Stimulated activated CD8-positive, alpha-beta memory T cell treated with anti-CD3 and anti-CD28 coated beads, Interleukin-4, amount 100 ng/mL, for 1 hour (primary cell): ENCODE measurements at places on chromosomes 6 and 20.

DNA sequence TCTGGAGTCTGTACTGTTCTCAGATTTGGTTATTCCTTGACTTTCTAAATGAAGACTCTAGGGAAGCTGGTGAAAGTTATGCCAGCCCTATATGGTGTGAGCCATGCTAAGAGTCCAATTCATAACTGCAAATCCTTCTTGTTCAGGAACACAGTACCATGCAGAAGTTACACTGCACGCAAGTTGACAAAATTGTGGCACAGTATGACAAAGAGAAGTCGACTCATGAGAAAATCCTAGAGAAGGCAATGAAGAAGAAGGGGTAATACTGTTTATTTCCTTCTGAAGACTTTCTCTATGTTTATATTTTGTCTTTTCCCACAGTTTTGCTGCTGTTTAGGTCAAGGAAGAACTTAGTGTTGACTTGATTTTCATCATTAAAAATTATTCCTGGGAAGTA, 61.2 kb upstream of the LAMP5 start:
- no peak for DNase-seq

DNA sequence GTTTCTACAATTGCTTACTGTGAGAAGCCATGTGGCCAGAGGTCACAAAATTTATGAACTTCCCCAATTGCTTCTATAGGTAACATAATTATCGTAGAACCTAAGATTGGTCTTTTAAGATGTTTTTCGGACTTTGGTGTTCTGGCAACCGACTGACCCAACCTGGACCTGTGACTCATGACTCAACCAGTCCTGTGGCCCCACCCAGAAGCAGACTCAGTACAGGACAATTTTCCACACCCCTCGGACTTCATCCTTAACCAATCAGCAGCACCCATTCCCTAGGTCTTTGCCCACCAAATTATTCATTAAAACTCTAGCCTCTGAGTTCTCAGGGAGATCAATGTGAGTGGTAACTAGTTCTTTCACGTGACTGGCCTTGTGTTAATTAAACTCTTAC, 26.4 kb upstream of the AKAP12 start:
- DNase-seq, result no peak

DNA sequence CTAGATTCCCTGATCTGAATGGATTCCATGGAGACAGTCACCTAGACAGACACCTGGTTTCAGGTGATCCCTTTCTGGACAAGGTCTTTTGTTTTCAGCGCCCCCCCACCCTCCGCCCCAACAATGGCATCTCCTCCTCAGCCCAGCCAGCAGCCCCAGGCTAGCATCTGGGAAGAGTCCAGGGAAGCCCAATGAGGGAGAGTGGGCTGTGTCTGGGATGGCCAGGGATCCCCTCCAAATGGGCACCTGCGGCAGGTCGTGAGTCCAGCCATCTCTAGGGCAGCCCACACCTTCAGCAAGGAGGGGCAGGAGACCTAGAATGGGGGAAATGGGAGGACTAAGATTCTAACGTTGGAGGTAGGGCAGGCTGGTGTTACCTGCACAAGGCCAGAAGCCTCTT, 1.2 kb upstream of the SLC24A3 start:
- DNase-seq, result no peak

- DNase-seq, result peak; percentile 9
Measured at GRCh38 chr20:62739581-62740285, 31.1 kb downstream of the NTSR1 start.

DNA sequence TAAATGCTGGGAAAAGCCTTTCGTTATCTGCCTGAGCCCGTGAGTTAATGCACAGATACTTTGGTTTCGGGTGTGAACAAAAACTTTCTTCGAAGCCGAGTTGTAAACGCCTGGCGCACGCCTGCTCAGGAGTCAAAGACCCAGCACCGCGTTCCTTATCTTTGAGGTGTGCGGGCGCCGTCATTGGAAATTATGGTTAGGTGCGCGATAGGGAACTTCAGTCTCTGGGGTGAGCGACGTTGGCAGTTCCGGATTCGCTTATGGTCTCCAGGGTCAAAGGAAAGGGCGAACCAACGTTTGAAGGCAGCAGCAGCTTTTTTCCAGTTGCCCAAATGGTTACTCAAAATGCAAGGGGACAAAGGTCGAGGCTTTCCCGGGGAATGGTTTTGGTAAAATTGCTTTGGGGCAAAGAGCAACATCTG, 853 bp downstream of the SLC22A3 start:
- DNase-seq, result no peak

DNA sequence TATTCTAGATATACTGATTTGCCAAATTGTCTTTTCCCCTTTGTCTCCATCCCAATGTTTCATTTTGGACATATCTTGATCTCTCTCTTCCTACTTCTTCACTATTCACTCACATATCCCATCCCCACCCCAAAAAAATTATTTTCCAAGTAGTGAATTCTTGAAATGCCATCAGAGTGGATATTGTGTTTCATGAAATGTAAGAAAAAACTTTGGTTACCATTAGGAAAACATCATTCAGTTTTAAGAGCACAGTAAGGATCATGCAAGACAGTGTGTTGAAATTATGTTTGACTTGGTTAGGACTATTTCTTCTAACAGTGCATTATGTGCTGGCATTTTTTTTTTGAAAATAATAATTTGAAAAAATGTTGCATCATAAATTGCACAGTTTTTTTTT, 5.7 kb downstream of the RSPO3 start:
- no peak for DNase-seq

DNA sequence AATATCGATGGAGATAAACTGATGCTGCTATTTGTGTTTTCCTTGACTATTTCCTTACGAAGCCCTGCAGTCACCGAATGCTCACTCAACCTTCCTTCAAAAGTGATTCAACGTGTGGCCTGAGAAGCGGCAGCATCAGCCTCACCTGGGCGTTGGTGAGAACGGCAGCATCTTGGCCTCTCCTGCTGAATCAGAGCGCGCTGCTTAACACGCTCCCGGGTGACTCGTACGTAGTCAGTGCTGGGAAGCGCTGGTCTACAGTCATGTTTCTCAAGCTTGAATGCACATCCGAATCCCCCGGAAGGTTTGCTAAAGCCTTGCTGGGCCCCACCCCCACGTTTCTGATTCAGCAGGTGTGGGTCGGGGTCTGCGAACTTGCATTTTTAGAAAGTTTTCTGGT, 214.1 kb upstream of the RREB1 start:
- no peak for DNase-seq

DNA sequence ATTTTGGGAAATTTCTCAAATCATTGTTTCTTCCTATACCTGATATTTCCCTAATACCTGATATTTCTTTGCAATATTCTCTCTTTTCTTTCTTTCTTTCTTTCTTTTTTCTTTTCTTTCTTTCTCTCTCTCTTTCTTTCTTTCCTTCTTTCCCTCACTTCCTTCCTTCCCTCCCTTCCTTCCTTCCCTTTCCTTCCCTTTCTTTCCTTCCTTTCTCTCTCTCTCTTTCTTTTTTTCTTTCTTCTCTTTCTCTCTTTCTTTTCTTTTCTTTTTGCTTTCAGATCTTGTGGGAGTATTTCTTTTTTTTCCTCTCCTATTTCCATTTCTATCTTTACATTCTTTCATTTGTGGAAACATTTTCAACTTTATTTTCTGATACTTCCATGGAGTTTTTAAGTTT, 76.1 kb upstream of the ANKEF1 start:
- DNase-seq, result no peak

DNA sequence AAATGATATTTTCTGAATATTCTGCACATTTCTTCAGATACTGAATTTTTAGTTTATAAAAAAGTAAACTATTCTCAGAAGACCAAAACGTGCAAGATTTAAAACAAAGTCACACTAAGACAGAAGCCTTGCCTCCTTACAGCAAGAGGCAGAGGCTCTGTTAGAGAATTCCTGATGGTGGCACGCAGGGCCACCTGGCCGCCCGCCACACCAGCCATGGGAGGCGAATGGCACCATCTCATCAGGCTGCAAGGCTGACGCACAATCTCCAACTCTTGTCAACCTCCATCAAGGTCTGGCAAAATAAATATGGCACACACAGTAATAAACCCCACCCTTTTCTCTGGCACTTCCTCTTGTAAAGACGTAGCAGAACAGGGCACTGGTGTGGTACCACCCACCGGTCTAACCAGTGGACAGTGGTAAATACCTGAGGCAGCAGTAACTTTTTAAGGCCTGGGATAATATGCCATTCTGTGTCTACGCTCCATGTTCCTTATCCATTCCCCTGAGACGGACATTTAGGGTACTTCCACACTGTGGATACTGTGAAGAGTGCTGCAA, 111.4 kb downstream of the WDR27 start:
- DNase-seq, result no peak

DNA sequence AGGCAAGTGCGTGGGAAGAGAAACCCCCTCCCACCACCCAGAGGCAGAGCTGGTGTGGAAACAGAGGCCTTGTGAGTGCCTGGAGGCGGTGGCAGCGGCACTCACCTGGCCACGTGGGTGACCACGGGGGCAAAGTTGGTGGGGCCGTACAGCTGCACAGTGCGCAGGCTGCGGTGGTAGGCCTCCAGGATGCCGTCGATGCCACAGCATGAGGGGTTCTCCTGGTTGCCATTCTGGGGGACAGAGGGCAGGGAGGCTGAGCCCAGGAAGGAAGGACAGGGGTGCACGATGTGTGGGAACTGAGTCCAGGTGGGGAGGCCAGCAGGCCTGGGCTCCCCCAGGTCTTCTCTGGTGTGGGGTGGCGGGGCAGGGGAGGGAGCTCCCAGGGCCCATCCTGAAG, 47.7 kb downstream of the RAB44 start:
- no peak for DNase-seq

DNA sequence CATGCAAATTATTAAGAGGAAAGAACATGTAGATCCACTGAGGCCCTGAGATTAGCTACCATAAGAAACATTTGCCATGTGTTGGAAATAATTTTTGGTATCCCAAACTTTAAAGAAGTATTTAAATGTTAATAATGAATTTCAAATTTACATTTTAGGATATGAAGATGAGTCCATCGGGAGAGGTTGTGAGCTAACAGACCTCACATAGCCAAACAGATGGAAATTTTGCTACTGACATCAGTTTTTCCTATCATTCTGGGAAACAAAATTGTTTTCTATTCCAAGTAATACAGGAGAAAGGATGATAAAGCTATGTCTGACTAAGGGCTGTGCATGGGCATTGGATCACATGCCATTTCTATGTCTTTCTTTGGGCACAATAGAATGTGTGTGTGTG, 809.6 kb downstream of the TENT5A start:
- no peak for DNase-seq

DNA sequence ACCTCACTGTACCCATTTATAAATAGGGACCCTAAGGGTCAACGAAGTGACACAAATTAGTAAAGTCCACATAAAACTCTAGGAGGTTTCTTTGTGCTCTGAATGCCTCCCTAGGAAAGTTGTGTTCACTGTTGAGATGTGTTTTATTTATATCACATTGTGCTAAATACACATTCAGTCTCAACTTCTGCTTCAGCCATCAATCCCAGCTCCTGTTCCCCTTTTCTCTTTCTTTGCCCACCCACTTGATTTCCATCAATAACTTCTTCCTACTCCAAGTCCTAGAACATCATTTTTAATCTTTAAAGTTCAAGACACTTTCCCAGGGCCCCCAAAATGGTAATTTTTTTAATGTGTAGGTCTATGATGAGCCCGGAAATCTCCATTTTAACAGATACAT, 208.3 kb upstream of the RAB32 start:
- no peak for DNase-seq

- DNase-seq, result no peak
Measured at GRCh38 chr6:14670806-14671205, 553.2 kb downstream of the CD83 start.

GRCh38 chr6:22017766-22018165, 279.1 kb downstream of the PRL start:
- DNase-seq, result no peak
